Right ventricle myocardium inferior (tissue), 1 donor: ENCODE measurements at places on chromosomes 11 and 22. TPM values are rescaled to one million over a fixed set of nuclear protein-coding genes. Genes with fewer than 3 reads are reported as not detected.

- DNase-seq: no peak
These were observed 6.3 kb downstream of the OVOL1 start for GRCh38 chr11:65793144-65793581.

DNA sequence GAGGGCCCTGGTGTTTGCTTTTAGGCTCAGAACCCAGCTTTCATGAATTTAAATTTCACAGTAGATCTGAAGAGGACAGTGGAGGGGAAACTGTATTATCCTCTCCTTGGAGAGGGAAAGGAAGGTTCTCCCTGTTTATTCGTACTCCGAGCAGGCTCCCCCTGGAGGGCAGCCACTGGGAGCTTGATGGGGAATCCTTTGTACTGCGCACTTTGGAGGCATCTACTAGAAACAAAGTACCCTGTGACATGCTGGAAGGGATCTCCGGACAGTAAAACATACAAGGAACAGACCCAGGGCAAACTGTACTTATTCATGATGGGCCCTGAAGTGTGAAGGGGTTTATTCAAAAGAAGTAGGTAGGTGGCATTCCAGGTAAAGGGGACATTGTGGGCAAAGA lies 27.2 kb downstream of the NAV2 start:
- peak; percentile 55 for DNase-seq

DNA sequence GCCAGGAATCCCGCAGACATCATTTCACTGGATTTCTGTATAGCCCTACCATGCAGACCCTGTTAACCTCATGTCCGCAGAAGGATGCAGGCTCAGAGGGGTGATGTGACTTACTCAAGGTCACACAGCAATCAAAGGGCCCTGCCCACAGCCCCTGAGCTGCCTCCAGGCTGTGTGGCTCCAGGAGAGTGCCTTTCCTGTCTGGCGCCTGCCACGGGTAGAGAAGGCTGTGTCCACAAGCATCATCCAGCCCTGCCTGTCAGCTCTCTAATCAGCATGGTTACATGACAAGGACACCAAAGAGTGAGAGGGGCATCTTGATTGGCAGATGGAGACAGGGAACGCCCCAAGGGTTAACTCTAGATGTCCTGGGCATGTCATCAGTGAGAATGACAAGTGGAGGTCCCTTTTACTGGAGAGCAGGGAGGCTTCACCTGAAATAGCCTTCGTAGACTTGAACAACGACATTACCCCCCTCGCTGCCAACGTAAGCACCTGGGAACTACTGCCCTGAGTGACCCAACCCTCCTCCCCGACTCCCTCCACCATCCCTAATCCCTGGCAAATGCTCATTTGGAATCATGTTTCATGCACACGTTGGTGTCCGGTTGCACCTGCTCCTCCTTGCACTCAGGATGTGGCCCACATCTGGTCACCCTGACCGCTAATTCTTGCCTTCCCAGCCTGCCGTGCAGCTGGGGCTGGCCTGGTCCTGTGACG lies 6.9 kb downstream of the FGF19 start:
- DNase-seq: no peak

- no peak for DNase-seq
These were observed 29.3 kb downstream of the LINC01488 start for GRCh38 chr11:69510471-69511357.

GRCh38 chr22:33270596-33270995 lies 212.4 kb upstream of the SYN3 start:
- no peak for DNase-seq

GRCh38 chr22:42621505-42622002 lies 6.9 kb upstream of the POLDIP3 start:
- DNase-seq: peak; percentile 83

DNA sequence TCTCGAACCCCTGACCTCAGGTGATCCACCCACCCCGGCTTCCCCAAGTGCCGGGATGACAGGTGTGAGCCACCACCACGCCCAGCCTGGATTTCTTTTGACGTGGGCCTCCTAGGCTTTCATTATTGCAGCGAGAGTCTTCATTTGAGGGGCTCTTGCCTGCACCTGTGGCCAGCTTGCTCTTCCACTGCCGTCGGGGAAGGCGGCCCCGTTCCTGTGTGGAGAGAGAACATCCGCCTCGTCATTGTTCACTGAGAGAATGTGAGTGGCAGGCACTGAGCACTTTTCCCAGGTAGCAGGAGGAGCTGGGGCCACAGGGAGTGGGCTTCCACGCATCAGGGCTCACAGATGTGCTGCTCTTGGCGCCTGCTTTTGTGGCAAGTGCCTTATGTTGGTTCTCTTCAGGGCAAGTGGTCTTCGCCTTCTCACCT lies 365.0 kb downstream of the TBC1D22A start:
- DNase-seq: no peak

- DNase-seq: no peak
These were observed 19.6 kb upstream of the EIF3D start for GRCh38 chr22:36548606-36549005.

- no peak for DNase-seq
These were observed 6.2 kb upstream of the FAM83F start for GRCh38 chr22:39988386-39989114.

DNA sequence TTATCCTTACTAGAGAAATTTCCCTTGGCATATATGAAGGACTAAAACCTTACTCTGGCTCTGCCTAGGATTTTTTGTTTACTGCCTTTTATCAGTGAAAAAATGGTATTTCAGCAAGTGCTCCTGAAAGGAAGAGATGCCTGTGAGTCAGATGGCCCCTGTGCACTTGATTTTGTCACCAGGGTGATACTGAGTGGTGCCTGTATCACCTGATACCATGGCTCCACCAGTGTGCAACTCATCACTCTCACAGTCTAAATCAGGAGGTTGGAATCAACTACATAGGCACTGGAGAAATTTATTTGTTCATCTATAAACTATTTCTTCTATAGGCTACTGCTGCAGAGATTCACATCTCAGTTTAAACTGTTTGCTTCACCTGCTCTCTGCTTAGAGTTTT lies 43.2 kb downstream of the F2 start:
- no peak for DNase-seq

GRCh38 chr22:40265783-40266182 lies 80.5 kb upstream of the ADSL start:
- no peak for DNase-seq

DNA sequence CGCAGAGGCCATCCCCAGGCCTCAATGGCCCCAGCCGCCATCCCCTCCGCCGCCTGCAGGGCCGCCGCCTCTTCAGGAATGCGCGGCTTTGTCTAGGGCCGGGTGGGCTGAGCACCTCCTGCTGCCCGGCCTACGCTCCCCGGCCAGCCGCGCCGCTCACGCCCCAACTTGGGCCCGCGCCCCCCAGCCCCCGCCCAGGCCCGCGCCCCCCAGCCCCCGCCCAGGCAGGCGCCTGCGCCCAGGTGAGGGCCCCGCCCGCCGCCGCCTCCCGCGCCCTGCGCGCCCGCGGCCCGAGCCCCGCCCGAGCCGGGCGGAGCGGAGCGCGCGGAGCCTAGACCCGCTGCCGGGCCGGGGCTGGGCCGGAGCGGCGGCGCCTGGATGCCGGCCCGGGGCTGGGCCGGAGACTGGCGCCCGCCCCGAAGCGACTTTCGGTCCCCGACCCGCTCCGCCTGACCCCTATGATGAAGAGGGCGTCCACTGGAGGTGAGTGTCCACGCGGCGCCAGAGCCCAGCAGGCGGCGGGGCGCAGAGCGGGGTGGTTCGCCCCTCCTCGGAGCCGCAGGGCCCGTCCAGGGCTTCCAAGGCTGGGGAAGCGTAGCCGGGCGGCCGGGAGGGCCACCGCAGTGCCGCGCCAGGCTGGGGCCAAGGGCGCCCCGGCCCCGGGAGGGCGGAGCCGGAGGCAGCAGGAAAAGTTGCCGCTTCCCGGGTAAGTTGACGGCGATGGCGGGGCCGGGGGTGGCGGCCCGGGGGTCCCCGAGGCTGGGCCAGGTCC lies 34.3 kb upstream of the PRODH start:
- DNase-seq: peak; percentile 57

- DNase-seq: peak; percentile 79
These were observed 8.1 kb downstream of the BCL9L start for GRCh38 chr11:118917481-118918127.

GRCh38 chr11:27385245-27385644 lies 22.2 kb upstream of the CCDC34 start:
- no peak for DNase-seq

SCN2B gene
- total RNA-seq: 18.3 TPM

MAJIN gene
- total RNA-seq: not detected

ANGPTL5 gene
- 1.5 TPM for total RNA-seq

SLC22A6 gene
- total RNA-seq: not detected

CWF19L2 gene
- total RNA-seq: 10.0 TPM
